ENCODE measurements at places on chromosomes 2 and 18.
A peak's percentile ranks its signal among the peaks of the same experiment; 100 is the strongest.

- DNase-seq = no peak
Measured at GRCh38 chr2:152638590-152638989, 78.7 kb downstream of the PRPF40A start.

DNA sequence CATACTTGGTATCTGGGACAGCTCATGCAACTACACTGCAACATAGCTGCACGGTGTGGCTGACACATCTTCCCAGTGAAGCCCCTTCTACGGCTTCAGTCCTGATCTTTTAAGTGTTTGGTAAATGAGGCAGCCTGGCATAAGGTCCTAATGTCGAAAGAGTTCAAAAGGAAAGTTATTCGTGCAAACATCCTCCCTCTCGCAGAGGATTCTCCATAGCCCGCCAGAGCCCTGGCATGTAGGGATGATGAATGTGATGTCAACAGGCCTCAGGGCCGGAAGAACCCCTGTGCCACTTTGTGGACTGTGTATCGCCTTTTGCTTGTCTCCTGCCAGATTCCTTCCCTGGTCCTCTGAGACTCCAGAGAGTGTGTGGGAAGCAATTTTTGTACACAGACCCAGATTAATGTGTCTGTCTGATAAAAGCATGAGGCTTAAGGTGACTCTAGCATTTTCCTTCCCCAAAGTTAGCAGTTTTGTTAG lies 88.5 kb downstream of the SOCS6 start:
- no peak for DNase-seq

DNA sequence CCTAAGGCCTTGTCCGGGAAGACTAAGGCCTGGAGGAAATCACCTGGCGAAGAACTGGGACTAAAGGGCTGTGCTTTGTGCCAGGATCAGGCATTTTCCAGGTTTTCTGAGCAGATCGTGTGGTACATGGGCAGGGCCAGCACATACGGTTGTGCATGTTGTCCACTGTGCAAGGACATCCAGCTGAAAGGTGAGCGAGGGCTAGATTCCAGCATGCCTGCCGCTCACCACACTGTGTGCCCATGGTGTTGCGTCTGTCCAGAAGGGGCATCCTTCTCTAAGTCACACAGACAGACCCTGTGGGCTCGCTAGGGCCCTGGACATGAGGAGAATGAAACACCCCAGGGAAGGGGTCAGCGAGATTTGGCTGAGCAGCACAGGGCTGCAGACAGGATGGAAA lies 80.3 kb upstream of the TAF1B start:
- DNase-seq = no peak

DNA sequence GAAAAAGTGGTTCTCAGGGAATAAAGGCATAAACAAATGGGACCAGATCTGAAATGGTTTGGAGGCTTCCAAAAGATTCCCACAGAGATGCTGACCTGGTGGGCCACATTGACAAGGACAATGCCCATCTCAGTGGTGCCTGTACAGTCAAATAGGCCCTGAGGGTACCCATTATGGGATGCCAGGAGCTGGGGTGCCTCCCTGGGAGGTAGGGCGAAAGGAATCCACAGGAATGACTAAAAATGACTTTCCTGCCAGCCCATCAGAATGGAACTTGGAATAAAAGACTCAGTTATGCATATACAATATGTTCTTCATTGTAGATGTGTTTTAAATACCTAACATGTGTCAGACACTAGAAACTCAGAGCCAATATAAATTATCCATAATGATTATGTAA lies 248.5 kb downstream of the RNF144A start:
- DNase-seq = no peak

DNA sequence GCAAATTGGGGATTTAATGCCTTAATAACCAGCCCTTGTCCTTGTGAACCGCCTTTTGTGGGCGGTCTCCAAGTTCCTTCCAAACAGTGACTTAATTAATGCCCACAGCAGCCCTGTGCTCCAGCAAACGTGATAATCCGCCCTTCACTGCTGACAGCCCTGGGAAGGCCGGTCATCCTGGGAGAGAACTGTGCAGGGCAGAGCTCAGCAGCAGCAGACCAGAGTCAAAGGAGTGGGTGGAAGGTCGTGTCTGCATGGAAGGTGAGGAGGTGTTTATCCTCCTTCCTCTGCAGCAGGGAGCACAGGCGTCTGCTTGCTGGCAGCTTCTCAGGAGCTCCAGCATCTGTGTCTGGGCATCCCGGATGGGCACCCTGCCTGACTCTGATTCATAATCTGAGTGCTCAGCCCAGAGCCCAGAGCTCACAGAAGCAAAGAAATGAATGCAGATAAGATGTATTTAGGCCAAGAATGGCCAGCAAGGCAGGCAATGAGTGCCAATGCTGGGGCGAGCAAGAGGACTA lies 270.0 kb upstream of the PXDN start:
- DNase-seq = no peak

- DNase-seq = no peak
Measured at GRCh38 chr18:58538604-58539386, 90.1 kb downstream of the ALPK2 start.

DNA sequence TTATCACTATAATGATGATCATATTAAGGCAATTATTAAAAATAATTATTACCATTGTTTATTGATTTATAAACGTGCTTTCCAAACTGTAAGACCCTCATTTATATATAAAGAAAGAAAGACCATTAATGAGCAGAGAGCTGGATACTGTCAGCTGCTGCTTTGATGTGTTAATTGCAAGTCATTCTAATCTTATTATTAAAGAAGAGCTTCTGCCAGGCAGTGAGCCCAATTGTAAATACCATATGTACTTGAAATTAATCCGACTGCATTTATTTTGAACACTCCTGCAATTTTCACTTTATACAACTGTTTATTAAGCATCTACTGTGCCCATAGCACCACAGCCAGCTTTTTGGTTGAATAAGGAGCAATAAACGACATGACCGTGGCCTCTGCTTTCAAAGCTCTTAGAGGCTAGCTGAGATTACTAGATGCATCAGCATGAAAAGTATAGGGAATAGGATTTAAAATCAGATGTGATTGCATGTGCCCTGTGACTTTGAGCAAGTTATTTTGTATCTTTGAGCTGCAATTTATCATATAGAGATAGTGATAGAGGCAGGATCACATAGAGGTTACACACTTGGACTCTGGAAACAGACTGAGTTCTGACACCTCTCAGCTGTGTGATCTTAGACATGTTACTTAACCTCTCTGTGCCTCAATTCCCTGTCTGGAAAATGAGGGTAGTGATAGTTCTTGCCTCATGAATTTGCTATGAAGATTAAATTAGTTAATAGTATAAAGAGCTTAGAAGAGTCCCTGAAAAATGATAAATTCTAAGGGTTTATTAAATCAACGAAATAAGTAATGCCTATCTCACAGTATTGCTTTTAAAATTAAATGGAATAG lies 83.4 kb downstream of the MYCN start:
- DNase-seq = no peak

DNA sequence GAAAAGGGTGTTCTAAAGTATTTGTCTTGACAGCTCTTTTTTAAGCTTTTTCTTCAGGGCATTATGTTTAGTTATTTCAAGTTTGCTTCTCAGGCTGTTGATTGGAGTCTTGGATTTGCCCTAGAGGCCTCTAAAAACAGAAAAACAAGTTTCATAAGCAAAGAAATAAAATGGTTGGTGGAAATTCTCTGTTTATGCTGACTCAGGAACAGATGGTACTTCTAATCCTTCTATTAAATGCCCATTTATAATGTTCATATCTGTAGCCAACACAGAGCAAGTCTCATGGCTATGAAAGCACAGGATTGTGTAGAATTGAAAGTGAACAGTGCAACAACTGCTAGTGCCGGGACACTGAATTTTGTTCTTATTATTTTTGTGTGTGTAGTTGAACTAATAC lies 60.4 kb downstream of the KCNJ3 start:
- DNase-seq = no peak

GRCh38 chr2:88247531-88247930 lies 77.4 kb downstream of the THNSL2 start:
- peak; percentile 49 for DNase-seq

GRCh38 chr2:1647417-1648240 lies 96.7 kb downstream of the PXDN start:
- DNase-seq = no peak

GRCh38 chr2:173991856-173992588 lies 26.8 kb upstream of the SP3 start:
- no peak for DNase-seq

DNA sequence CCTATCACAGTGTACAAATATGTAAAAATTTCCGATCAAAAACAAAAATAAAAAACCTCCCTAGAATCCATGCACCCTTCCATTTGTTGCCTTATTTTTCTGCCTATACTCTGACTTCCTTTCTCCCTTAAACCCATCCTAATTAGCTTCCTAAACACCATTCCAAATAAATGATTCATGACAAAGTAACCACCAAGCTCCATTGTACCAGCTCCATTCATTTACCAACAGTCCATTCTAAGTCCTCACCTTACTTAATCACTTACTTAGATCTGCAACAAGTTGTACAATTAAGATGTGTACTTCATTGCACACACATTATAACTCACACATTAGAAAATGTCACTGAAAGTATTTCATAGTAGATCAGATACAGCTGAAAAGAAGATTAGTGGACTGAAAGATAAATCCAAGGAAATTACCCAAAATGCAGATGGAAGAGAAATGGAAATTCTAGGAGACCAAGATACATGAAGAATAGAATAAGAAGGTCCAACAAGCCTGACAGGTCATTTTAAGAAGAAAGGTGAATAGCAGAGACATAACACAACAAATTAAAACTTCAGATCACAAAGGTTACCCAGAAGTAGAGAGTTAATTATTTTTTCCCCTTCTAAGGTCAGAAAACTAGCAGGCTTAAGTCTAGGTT lies 154.6 kb downstream of the DYM start:
- DNase-seq = no peak

GRCh38 chr2:38708900-38709566 lies 42.1 kb downstream of the SRSF7 start:
- DNase-seq = no peak

- no peak for DNase-seq
Measured at GRCh38 chr18:21978546-21979170, 190.7 kb upstream of the GATA6 start.

- no peak for DNase-seq
Measured at GRCh38 chr18:31652877-31653276, 31.5 kb downstream of the B4GALT6 start.

- DNase-seq = no peak
Measured at GRCh38 chr2:206063635-206064034, 22.3 kb downstream of the INO80D start.

DNA sequence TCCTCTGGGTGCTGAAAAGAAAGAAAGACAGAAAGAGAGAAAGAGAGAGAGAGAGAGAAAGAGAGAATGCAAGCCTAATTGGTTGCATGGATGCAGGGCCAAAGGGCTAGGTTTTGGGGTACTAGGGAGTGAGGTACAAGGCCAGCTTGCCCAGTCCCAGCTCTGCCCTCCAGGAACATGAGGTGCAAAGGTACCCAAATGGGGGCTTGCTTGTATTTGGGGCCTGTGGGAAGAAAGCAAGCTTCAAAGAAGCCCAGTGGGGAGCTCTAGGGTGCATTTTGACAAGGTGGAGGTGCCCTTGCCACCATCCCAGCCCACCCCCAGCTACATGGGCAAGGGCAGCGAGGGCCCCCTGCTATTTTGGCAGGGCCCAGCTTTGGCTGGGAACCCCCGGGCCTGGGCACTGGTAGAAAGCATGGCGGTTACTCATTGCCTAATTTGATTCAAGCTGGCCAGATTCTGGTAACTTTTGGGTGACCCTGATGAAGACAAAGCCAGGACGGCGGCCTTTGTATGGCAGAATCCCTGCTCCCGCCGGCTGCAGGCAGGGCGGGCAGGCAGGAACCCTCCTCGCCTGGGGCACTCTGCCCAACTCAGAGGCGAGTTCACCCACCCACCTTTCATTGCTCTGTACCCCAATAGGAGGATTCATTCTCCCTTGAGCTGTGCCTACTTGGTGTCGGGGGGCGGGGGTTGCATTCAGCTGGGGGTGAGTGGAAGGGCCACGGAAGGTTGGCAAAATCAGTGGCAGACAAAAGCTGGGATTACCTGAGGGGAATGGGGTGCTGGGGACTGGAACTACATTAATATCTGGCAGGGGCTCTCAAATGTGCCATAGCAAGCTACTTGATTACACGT lies 537 bp upstream of the HOXD4 start:
- DNase-seq = no peak

DNA sequence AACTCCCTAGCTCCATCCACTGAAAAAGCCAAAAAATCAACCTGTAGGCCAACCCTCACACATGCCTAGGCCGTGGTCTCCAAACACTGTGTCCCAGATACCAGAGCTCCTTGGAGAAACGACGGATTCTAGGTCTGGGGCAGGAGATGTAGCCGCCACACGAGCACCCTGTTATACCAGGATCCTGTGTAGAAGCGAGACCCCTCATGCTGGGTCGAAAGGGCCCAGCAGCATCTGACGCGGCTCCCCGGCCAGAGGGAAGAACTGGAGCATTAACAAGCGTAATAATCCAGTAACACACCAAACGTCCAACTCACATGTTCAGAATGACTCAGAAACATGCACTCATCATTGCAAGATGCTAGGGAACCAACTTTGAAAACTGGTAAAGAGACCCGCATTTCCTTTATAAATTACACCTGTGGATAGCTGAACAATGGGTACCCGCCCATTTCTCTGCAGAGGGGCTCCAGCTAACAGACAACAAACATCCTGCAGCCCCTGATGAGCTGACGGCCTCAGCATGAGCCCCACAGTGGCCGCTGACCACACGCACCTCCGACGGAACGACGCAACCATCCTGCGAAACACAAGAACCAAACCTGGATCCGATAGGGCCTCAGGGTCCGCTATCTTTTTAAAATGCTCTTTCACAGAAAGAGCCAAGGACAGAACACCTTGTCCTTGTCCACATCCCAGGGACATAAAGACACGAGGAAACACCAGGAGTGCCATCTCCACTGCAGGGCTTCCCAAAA lies 14.2 kb downstream of the SLC66A2 start:
- DNase-seq = no peak

GRCh38 chr2:196167666-196168065 lies 3.7 kb downstream of the STK17B start:
- DNase-seq = no peak

- no peak for DNase-seq
Measured at GRCh38 chr2:120350801-120351320, 4.9 kb downstream of the INHBB start.

- DNase-seq = no peak
Measured at GRCh38 chr2:235613649-235614048, 119.8 kb downstream of the AGAP1 start.

- DNase-seq = no peak
Measured at GRCh38 chr2:48587961-48588360, 29.7 kb upstream of the GTF2A1L start.
